Activated CD4-positive, alpha-beta T cell treated with anti-CD3 and anti-CD28 coated beads for 24 hours (primary cell): ENCODE measurements at places on chromosomes 12 and 14.

GRCh38 chr14:105533391-105533790 is 7.0 kb downstream of the TMEM121 start:
- DNase-seq: no peak

DNA sequence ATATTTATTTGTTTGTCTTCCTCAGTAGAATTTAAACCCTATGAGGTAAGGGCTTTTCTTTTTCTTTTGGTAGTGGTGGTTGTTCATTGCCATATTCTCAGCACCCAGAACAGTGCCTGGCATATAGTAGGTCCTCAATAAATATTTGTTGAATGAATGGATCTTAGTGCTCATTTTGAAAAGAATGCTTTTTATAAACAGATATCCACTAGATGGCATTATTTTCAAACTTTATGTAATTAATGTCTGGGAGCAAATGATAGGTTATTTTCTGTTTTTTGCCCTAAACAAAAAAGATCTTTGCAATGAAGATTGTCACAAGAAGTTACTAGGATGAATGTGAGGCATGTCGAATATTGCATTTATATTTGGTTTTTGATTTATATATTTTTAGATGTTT is 64.1 kb downstream of the RAD51B start:
- DNase-seq: no peak

DNA sequence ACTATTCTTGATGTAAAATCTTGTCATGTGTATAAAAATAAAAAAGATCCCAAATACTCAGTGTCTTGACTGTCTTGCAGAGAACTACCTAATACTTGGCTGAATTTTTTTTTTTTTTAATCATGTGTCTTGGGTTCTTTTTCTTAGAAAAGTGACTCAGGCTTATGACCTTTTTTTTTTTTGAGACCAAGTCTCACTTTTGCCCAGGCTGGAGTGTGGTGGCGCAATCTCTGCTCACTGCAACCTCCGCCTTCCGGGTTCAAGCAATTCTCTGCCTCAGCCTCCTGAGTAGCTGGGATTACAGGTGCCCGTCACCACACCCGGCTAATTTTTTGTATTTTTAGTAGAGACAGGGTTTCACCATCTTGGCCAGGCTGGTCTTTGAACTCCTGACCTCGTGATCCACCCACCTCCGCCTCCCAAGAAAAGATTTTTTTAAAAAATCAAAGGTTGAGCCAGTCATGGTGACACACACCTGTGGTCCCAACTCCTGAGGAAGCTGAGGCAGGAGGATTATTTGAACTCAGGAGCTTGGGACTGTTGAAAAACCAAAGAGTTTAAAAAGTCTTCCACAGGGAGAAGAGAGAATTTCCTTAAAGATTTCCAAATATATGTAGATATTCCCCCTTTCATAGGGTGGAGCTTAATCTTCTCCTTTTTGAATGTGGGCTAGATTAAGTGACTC is 17.7 kb upstream of the TDG start:
- no peak for DNase-seq

DNA sequence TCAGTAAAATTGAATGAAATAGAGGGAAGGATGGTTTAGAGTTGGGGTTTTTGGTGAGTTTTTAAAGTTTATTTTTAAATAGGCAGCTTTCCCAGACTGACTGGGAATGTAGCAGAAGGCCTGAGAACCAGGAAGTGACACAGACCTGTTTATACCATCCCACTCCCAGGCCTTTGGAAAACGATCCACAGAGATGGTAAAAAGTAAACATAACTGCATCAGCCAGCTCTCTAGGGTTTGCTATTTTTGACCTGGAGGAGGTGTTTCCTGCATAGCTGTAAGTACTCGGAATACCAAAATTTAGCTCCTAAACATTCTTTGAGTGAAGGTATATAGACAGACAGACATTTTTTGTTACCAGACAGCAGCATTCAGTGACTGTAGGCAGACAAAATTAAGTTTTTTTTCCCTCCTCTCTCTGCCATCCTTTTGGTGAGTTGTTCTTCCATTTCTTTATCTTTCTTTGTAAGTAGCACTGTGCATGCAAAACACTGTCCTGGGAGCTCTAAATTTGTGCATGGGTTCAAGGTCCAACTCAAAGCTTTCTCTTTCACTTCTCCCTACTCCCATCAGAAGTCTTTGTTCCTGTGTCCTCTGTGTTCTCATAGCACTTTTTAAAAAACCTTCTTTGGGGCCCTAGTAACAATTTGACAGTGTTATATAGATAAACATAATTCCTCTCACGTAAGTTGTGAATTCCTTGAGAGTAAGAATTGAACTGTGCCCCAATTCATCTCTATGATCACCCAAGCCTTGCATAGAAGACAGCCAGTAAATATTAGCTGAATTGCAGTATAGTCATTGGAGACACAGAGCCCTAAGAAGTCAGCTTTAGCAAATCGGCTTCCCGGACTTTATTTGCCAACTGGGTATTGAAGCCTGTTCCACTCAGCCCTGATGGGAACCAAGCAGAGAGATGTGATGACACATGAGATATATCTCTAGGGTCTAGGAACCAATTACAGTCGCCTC is 37.4 kb downstream of the SUSD6 start:
- DNase-seq: no peak

DNA sequence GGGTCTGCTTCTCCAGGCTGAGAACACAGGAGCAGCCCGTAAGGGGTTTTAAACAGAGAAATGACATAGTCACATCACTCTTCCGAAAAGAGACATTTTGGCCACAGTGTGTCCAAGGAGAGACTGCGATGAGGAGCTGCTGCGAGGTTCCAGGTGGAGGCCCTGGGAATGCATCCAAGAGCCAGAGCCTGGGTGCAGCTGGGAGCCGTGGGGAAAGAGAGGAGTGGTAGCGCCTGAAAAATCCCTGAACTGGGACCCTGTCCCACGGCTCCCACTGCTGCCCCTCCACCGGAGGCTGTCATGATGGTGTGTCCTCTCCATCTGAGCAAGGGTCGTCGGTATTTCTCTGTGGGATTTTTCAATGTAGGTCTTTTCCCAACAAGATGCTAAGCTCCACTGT is 146.9 kb downstream of the BCL11B start:
- no peak for DNase-seq

DNA sequence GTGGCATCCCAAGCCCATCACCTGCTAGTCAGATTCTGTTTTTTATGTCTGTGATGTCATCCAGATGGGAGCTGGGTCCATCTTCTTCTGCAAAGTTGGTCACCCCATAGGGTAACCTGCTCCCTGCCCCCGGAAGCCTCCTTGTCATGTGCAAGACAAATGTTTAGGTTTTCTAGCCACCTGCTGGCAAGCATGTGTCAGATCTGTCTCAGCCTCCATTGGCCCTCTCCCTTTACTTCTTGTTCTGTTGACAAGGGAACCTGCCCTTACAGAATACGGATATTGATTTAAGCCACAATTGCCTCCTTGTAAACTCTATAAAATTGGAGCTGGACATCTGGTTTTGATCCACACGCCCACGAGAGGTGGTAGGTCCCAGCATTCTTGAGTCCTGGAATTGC is 7.5 kb downstream of the NTF3 start:
- DNase-seq: no peak

DNA sequence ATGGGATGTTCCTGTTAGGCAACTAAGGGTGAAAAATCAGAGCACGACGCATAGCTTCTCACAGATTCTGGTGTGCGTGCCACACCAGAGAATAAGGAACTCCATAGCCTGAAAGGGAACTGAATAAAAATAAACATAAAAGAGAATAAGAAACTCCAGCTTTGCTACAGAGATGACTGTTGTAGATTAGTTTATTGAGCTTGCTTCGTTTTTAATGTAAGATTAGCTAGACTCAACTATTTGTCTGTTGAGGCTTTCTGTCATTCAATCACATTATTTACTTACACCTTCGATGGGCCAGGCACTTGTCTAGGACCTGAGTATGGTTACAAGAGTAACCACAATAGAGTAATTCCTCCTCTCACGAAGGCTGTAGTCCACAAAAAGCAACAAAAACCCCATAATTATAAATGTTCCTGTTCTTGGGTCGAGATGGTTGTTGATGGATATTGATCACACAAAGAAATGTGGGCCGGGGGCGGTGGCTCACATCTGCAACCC is 807 bp upstream of the ZCCHC8 start:
- DNase-seq: no peak

DNA sequence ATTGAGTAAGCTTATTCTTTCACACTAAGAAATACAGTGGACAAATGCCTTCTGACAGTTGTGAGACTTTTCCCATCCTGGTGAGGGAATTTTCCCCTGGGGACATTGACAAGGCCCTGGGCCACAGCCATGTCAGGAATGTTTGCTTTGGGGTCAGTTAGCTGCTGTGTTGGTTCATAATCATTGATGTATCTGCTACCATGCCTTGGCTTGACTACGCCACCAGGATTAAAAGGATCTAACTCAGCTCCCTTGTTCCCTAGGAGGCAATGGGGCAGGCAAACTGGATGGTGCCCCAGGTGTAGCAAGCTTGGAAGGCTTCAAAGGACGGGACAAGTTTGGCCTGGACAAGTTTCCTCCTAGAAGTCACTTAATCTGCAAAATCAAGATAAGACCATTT is 3.1 kb upstream of the CCDC88C start:
- DNase-seq: no peak

GRCh38 chr14:78143489-78144145 is 26.6 kb upstream of the NRXN3 start:
- DNase-seq: no peak

DNA sequence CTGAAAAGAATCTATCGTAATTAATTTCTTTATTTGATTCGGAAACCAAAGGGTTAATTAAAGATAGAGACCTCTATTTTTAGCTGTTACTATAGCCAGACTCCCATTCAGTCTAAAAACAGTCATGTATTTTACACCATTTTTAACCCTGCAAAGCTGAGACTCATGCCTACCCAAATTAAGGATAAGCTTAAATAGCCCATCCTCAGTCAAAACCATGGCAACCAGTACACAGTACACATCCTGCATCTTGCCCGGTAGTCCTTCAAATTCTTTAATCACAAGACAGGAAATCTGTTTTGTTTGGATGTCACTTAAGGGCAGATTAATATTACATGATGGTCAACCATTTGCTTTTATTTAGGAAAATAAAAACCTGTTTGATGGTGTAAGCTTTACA is 25.5 kb upstream of the KCNK10 start:
- DNase-seq: no peak

DNA sequence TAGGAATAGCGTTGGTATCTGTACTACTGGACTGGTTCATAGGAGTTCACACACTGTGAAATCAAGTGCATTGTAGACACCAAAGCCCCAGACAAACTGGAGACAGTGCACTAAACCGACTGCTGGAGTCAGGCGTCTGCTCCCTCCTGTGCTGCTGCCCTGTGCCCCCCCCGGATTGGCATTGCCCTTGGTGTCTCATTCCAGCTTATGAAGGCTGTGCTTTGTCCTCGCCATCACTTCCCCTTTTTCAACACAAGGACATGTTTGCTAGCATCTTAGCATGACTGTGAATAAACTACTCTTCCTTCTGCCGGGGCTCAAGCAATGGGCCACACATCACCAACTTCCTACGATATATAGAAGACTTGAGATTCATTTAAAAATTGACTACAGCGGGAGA is 84.0 kb downstream of the TMCC3 start:
- DNase-seq: no peak

DNA sequence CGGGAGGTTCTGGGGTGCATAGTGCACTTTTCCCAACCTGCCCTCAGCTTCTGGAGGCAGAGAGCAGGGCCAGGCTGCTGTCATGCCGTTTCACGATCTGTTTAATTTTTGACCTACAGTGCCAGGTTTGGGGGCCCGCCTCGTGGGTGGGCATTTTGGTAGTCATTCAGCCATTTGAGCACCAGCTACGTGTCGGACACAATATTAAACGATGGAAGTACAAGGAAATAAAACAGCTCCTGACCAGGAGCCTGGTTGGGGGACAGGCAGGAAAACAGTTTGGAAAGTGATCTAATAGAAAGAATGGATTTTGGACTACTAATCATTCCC is 708 bp downstream of the FNTB start:
- DNase-seq: no peak

DNA sequence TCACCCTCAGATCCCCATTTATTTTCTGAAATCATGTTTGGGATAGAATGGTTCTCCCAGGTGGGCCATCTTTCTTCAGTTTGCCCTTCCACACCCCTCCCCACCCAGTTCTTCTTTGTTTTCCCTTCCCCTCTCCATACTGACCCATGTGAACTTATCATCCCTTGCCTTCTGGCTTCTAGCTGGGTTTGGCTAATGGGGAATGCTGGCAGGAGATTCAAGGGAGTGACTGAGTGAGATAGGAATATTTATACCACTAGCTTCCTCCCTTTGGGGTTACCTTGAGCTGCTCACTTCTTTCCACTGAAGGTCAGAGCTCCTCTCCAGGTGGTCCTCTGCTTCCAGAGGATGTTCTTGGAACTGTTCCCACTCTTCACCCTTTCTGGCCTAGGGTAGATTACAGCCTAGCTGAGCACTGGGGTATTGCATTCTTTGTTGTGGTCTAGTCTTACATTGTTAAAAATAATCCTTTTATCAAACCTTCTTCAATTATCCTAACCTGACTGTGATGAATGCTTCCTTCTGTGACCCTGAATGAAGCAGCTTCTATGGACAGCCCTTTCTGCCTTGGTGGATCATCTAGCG is 88.3 kb upstream of the ATP2B1 start:
- no peak for DNase-seq

- no peak for DNase-seq
Measured at GRCh38 chr12:124720004-124720680, 143.5 kb downstream of the SCARB1 start.

DNA sequence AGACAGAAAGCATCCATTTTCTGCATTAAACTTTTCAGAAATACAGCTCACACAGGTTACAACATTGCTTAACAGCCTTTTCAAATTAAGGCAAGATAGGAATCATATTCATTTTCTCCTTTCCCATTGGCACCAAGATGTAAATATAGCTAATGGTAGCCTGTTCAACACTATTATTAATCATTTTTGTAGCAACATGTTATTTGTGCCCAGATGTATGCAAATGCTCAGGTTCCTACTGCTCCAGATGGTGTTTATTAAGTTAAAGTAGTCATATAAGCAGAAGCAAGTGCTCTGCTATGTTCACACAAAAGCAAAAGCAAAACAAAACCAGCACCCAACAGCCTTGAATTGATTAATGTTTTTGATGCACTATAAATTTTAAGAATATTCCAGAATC is 1110.6 kb downstream of the SLC6A15 start:
- DNase-seq: no peak
